Cerebellar cortex (tissue), 1 donor: ENCODE measurements at places on chromosomes 5 and 9.

DNA sequence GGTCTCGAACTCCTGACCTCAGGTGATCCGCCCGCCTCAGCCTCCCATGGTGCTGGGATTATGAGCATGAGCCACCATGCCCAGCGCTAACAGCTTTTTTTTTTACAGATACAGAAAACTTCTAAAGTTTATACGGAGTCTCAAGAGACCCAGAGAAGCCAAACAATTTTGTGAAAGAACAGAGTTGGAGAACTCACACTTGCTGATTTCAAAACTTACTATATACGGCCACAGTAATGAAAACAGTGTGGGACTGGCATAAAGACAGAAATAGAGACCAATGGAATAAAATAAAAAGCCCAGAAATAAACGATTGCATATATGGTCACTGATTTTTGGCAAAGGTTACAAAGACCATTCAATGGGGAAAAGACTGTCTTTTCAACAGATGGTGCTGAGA lies 85.6 kb upstream of the CACNA1B start:
- no peak for DNase-seq

DNA sequence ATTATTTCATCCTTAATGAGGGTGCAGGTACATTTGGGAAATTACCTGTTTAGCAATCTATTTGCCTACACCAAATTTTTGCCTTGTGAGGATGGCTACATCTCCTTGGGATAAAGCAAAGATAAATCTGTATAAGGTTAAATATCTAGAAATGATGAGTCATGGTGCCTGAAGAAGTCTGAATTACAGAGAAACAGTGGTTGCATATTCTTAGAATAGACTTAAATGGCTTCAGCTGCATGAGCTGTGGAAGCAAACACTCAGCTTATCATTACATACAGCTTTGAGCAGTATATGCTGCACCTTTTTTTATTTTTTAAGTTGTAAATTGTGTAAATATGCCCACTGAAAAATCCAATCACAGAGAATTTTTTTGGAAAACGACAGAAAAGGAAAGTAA lies 153.5 kb downstream of the RAPGEF6 start:
- DNase-seq = no peak

DNA sequence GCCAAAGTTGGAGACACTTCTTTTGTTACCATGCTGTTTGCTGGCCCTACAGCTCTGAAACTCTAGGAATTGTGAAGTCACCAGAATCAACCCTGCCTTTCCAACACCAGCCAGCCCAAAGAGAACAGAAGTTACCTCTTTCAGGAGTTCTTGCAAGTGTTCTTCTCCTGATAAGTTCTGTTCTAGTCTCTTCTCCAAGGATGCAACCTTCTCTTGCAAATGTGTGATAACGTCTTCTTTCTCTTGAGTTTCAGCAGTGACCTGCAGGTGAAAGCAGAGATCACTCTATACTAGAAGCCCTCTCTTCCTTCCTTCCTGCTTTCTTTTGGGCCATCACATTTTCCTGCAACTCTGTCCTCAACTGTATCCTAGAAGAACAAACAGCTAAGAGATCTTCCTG lies 29.1 kb downstream of the GOLGA1 start:
- DNase-seq = no peak

GRCh38 chr5:167743695-167744464 lies 547.6 kb upstream of the WWC1 start:
- DNase-seq = no peak

GRCh38 chr5:851076-851475 lies 290 bp upstream of the ZDHHC11 start:
- no peak for DNase-seq

- DNase-seq = no peak
These were observed 183.2 kb upstream of the TUSC1 start for GRCh38 chr9:25861421-25861820.

GRCh38 chr9:114085387-114085789 lies 7.3 kb upstream of the AMBP start:
- DNase-seq = no peak

DNA sequence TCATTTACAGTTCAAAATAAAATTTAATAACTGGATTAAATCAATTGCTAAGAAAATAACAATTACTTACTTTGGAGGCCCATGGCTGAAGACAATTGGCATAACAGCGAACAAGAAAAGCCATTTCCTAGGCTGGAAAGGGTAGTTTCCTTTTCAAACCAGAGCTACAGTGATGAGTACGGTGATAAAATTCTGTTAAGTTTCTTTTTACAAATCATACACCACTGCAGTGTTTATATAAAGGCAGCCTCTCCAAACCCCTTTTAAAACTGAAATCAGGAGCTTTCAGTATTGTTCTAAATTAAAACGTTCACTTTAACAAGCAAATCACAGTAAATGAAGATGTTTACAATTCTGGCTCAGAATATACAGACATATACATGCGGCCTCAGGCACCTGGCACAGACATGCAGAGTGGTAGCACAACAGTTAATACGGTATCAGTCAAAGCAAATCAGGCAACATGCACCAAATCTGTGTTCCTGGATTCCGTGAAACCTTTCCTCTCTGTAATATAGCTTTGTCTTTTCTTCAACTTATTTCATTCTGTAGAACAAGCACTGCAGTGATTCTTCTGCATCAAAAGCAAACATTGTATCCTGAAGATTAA lies 102.9 kb downstream of the RAPGEF6 start:
- DNase-seq = peak; percentile 81

GRCh38 chr5:99349787-99350186 lies 421.0 kb upstream of the CHD1 start:
- no peak for DNase-seq

DNA sequence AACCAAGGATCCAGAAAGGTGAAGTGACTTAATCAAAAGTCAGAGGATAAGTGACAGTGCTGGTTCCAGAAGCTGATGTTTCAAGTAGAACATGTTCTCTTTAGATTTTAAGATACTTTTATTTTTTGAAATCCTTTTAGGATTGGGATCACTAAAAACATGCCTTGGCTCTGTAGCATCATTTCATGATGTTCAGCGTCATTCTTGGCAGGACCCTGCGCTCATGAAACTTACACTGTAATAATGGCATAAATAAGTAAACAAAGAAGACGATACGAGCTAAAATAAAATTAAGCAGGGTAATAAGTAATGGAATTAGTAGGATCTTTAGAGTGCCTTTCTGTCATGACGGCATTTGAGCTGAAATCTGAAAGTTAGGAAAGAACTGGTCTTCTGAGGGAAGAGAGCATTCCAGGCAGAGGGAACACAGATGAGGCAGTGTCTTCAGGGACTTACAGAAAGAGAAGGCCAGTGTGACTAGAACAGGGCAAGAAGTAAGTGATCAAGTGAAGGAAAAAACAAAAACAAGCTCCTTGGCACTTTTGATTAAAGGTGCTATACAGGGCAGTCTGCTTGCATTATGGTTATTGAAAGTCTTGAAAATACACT lies 19.9 kb downstream of the CTNNA1 start:
- DNase-seq = no peak

GRCh38 chr5:126919566-126919965 lies 110.8 kb downstream of the MARCHF3 start:
- DNase-seq = no peak

GRCh38 chr5:43514471-43514815 lies 505 bp downstream of the C5orf34 start:
- no peak for DNase-seq

DNA sequence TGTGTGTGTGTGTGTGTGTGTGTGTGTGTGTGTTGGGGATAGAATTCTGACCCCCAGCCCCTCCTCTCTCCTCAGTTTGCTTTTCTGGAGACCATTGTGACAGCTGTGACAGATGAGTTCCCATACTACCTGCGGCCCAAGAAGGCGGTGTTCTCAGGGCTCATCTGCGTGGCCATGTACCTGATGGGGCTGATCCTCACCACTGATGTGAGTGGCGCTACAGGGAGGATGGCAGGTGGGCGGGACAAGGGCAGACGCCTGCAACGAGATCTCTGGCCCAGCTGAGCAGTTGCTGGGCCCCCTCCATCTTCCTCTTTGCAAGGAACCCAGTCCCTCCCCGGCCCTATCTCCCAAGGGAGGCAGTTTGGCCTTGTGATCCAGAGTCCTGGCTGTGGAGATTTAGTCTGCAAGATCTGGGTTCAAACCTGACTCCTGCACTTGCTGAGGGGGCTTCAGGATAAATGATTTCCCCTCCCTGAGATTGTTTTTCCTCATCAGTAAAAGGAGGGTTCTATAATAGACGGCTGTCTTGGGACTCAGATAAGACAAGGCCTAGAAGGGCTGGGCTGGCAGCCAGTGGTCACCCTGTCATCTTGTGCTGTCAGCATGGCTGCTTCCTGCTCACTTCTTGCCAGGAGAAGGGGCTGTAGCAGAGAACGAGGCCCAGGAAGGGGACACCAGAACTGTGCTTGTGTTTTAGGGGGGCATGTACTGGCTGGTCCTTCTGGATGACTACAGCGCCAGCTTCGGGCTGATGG lies 14.1 kb downstream of the SLC6A7 start:
- DNase-seq = no peak

DNA sequence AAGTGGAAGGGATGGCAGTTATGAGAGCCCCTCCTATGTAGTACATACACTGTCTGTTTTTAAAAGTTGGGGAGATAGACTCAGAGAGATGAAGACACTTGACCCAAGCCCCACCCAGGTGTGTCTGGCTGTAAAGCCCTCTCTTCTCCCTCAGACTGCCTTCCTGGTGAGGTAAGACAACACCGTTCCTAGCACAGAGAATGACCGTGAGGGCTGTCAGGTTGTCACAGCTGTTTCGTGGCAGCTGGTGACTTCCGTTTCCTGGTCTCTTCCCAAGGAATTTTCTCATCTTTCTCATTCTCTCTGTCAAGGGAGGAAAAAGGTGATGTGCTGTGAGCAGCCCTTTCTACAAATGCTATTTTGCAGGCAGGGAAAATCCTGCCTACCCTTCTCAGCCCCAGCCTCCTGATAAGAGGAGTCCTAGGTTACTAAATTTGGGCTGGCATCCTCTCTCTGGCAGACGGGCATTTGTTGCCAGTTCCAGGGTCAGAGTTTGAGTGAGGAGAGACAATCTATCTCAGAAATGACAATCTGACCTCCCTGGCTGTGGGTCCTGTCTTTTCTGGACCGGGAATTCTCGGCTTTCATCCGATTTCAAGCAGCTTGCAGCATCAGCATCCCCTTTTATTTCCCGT lies 263.5 kb upstream of the PANK3 start:
- no peak for DNase-seq

DNA sequence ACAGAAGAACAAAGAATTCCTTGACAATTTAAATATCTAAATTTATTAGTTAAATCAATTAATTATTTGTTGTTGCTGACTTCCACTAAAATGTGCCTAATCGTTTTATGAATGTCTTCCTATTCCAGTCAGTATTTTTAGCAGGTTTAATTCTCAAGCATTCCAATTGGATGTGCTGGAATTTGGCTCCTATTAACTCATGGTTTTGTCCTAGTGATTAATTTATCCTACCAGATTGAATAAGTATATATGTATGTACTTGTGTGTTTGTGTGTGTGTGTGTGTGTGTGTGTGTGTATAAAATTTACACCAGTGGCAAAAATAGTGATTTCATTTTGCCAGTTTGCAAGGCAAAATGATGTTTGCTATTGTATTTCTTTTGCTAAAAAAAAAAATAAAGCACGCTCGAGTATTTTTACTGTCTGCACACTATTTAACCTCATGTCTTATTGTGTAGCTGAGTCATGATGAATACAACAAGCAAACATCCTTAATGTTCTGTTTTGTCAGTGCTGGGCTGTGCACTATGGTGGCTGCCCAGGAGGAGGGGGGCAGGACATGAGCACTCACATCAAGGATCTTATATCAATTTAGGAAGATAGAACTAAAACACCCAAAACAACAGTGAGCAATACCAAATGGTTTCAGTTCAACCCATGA lies 375.5 kb downstream of the PDE4D start:
- no peak for DNase-seq

GRCh38 chr9:97473717-97474116 lies 27.7 kb upstream of the TMOD1 start:
- no peak for DNase-seq

DNA sequence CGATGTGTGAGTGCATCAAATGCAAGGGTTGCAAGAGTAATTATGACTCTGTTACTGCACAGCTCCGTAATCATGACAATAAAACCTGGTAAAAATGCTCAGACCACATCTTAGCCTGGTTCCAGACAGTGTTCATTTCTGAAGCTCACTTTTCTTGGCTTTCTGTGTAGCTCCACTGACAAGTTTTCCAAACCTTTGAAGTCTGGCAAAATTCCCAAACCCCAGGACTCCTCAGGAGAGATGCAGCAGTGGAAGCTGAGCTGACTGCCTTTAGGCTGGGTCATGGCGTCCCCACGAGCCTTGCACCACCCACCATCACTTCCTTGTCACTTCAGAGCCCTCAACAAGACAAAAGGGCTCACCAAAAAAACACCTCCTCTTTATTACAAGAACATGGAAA lies 131.6 kb upstream of the TAS2R1 start:
- DNase-seq = no peak

- DNase-seq = no peak
These were observed 480.9 kb downstream of the MTRR start for GRCh38 chr5:8349855-8350254.

GRCh38 chr5:154652746-154653417 lies 102.3 kb upstream of the LARP1 start:
- peak; percentile 21 for DNase-seq

DNA sequence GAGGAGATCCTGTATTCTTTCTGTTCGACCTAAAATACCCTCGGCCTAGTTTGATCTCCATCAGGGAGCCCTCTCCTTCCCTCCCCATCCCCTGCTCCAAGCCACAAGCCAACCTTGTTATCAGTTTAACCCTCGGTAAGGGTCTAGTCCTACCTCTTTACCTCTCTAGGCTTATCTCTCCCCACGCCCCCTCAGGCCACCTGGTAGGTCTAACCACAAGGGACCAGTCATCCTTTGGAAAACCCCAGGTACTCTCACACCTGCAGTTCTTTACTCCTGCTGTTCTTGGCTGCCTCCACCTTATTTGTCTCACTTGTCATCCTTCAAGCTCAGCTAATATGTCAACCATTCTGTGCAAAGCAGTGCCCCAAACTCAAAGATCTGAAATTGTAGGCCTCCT lies 78.7 kb downstream of the RAD23B start:
- no peak for DNase-seq

GRCh38 chr5:36237751-36238150 lies 4.0 kb downstream of the NADK2 start:
- no peak for DNase-seq
